CD4-positive, alpha-beta T cell treated with Interleukin-4 for 1 hour (primary cell): ENCODE measurements at places on chromosomes 4 and X.

DNA sequence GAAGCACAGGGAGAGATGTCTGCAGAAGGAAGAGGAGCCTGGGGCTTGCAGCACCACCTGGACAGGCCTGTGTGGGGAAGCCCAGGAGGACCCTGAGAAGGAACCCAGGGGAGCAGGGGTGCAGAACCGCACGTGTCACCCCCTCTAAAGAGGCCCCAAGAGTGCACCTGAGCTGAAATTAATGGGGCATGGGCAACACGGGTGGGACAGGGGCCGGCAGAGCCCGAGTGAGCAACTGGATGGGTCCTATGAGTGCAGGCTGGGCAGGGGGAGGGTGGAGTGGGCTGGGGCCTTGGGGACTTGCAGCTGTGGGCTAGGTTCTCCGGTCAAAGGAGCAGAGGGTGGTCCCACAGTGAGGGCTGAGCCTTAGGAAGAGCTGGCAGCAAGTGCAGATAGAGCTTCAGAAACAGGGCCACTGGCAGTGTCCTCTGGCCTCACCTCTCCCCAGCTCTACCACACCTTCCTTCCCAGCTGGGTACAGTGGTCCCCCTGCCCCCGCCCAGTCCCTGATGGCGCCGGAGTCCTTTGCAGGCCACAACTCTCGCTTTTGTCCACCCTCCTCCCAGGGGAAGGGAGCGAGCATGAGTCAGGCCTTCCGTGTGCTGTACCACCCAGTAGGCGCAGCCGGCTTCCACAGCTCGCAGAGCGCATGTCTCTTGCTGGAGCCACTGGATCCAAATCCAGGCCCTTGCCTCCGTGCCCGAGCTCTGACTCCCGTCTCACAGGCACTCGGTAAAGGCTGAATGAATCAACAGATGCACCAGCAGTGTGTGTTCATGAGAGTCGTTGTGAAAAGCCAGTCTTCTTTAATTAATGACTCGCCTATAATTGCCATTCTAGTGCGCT, 131.6 kb downstream of the HMX1 start:
- DNase-seq = no peak

GRCh38 chr4:69800599-69800998, 40.2 kb upstream of the SULT1B1 start:
- DNase-seq = no peak

DNA sequence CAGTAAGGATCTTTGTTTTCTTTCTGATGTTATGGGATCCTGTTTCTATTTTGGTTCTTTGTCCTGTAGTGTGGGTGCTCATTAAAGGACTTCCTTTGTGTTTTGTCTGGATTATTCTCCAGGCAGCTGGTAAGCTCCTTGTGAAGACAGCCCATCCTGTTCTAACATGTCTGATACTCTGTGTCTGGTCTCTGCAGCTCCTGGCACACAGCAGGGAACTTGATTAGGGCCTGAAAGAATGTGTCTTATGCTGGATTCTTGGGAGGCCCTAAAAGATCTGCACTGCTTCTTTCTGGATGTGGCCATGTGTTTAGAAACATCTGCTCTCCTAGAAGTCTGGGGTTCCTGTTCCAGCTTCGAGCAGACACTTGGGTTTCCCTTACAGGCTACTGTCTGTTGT, 38.1 kb upstream of the ATXN3L start:
- no peak for DNase-seq

GRCh38 chr4:6889101-6889735, 20.4 kb upstream of the TBC1D14 start:
- DNase-seq = no peak

- no peak for DNase-seq
Observed at GRCh38 chrX:124300405-124300804, 32.1 kb upstream of the TEX13D start.

DNA sequence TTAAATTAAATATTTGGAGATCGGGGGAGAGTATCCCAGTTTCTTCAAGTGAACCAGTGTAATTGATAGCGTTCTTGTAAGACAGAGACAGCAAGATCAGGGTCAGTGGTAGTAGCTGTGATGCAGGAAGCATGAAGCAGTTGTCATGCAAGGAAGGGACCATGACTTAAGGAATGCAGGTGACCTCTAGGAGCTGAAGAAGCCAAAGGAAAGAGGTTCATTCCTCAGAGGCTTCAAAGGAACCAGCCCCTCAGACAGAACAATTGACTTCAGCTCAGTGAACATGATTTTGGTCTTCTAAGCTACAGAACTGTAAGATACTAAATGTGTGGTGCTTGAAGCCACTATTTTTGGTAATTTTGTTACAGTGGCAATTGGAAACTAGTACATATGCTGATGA, 51.6 kb downstream of the GLRB start:
- DNase-seq = no peak

- no peak for DNase-seq
Observed at GRCh38 chr4:123449780-123450179, 53.2 kb downstream of the SPRY1 start.

DNA sequence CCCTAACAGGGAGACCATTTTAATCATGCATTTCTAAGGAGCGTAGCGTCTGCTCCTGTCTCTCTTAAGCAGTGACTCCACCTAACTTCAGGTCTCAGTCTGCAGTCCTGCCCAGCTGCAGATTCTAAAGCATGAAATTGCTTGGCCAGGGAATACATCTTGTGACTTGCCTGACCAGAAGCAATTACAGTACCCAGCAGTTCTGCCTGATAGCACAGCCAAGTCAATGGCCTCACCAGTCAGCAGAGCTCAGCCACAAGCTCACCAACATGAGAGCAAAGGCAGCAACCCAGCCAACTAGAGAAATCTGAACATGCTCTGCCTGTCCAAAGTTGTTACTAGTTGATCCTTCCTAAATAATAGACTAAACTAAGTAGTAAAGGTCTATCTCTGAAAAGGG, 2011.9 kb upstream of the PCDH10 start:
- no peak for DNase-seq

DNA sequence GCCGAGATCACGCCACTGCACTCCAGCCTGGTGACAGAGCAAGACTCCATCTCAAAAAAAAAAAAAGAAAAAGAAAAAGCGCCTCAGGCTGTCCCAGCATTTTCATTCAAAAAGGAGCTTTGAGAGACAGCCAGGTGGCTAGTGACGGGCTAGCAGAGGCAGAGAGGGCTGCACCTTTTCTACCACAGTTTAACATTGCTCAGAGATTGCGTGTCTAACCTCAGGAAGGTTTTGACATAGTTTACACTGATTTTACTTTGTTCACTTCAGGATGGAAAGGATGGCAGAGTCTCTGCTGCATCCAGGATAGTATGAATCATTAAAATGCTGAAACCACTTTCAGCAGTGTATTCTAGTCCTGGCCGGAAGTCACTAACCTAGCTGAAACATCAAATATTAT, 28.1 kb downstream of the ZFP42 start:
- DNase-seq = no peak

DNA sequence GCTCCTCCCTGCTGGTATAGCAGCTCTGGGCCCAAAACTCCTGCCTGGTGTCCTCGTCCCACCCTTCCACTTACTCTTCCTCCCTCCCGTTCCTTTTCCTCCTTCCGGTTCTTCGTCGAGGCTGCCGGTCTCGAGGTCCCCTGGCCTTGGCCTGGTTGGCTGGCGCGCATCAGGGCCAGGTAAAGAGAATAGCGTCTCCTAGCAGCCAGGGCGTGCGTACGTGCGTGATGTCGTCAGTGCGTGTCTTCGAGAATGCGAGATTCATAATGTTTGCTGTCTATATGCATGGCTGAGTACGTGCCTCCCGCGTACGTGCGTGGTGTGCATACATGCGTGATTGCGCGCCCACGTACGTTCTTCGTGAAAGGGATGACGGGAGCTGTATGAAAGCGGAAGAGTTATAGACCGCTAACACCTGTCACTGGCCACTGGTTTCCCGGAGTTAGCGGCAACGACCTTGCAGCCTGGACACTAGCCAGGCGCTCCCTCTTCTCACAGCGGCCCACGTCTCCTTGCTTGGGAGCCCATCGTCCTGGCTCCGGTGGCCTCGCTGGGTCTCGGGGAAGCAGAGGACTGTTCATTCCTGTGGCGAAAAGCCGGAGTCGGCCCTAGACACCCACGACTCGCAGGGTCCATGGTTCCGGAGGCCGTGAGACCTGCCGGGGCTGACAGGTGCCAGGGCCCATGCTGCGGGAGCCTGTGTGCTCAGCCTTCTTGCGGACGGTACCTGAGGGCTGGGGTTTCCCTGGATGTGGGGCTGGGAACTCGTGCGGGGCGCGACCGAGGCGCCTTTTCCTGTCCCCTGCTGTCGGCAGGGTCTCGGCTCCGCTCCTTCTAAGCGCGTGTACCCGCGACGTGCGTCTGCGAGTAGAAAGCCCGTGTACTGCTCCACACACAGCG, at the start of gene EOLA1:
TSS of gene EOLA1 (plus strand) at position 392 of the 900 bp plus-strand sequence. CDS start 4,619 bp downstream, outside the sequence.
- DNase-seq = peak; percentile 93

- no peak for DNase-seq
Observed at GRCh38 chrX:72060921-72061490, 70.7 kb downstream of the RTL5 start.

DNA sequence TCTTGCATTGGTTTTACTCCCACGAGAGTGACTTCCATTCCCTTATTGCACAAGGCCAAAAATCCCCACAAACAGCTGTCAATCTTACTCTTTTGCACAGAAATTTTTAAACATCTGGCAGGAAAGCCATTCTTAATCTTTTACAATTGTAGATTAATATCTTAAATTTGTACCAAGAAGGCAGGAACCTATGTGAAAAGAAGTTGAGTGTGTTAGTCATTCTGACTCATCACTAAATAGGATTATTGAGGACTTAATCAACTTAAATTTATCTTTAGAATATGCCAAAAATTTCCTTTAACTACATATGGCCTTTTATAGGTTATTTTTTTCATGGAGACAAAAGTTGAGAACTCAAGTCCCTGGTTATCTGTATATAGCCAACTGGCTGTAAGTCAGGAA, 49.0 kb upstream of the VEGFC start:
- no peak for DNase-seq

DNA sequence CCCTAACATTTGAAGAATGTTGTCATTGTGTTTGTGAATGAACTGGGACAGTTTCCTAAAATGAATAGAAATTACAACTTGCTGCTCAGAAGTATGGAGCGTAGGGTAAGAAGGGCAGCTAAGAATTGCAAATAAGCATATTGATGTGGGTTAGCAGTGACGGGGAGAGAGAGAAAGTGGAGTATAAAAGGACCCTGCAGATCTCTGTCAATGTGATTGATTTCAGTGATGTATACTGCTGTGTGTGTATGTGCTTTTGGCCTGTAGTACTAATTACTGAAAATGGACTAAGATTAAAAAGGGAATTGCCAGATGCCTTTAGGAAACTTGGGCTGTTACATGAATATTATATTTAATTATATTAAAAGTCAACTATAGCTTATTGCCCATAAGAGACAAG, 7.8 kb upstream of the MFAP3L start:
- no peak for DNase-seq

DNA sequence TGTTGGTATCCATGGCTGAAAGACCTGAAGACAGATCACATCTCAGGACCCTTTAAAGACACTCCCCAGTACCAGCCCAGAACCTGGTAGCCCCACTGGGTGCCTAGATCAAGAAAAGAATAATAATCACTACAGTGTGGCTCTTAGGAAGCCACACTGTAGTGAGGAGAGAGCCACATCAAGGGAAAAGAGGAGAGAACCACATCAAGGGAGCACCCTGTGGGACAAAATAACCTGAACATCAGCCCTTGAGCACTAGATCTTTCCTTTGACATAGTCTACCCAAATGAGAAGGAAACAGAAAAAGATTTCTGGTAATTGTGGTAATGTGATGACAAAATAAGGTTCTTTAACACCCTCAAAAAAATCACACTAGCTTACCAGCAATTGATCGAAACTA, 15.3 kb downstream of the RTL3 start:
- DNase-seq = no peak

- DNase-seq = no peak
Observed at GRCh38 chrX:5220421-5220820, 1008.2 kb downstream of the NLGN4X start.

GRCh38 chr4:158259955-158260575, 49.8 kb downstream of the TMEM144 start:
- no peak for DNase-seq

DNA sequence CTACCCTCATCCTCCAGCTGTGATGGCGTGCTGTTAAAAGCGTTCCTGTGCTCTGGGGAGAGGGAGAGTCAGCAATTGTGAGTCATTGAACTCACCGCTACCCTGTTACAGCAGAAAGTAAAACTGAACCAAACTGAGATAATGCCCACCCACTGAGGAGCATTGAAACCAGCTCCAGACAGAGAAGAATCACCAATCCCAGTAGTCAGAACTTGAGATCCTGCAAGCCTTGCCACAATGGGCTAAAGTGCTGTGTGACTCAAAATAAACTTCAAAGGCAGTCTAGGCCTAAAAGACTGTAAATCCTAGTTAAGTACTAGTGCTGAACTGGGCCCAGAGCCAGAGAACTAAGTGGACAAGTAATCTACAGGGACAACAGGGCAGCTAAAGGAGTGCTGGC, 1394.2 kb upstream of the DIAPH2 start:
- DNase-seq = no peak

GRCh38 chr4:38663801-38664705, at the start of gene KLF3:
TSS of gene KLF3 (plus strand) at chr4:38664199. CDS start at chr4:38680626, 16,427 bp downstream.
- peak; percentile 95 for DNase-seq

- DNase-seq = no peak
Observed at GRCh38 chr4:134320048-134320447, 118.5 kb upstream of the PABPC4L start.

- DNase-seq = no peak
Observed at GRCh38 chr4:119746951-119747350, 118.3 kb upstream of the PDE5A start.

- DNase-seq = no peak
Observed at GRCh38 chr4:25441519-25442117, 64.6 kb downstream of the ANAPC4 start.

DNA sequence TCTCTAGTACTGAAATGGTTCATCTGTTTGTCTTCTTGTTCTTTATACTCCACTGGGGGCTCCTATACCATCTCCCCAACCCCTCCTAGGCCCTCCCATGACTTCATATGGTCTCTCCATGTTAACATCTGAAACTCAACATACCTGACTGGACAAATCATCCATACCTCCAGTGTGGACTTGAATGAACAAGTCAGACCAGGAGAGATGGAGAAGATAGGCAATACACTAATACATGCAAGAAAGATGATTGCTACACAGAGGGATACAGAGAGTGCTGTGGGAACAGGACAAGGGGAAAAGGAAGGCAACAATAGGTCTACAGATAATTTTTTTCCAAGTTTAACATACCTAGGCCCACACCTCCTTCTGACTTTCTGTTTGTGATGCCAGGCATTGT, 175.1 kb downstream of the FHIP1A start:
- no peak for DNase-seq

- DNase-seq = no peak
Observed at GRCh38 chrX:100376576-100376975, 33.5 kb downstream of the PCDH19 start.

DNA sequence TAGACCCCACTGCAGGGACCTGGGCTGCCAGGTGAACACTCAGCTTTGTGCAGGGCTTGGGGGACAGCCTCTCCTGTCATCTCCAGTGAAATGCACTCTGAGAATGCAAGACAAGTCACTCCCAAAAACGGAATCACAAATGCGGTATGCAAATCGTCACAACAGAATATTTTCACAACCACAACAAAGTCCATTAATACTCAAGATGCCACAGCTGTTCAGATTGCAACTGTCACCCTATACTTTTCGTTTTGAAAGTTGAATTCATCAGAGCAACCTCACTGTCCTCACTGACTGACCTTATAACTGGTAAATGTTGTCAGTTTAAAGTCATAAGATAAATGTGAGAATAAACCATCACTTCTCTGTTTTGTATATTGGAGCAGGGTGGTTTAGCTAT, 16.6 kb downstream of the JAKMIP1 start:
- peak; percentile 36 for DNase-seq

- DNase-seq = no peak
Observed at GRCh38 chr4:26081795-26082498, 167.9 kb downstream of the SMIM20 start.

- no peak for DNase-seq
Observed at GRCh38 chrX:97211070-97211469, 327.4 kb downstream of the RPA4 start.
